H9 (cell line): ENCODE measurements at places on chromosomes 6 and 20. TPM values are rescaled to one million over a fixed set of nuclear protein-coding genes. Genes with fewer than 3 reads are reported as not detected.

The GNMT gene
- 1.1 TPM in 2 replicates for total RNA-seq

The SLC22A16 gene
- not detected in 2 replicates for total RNA-seq

The SYNDIG1 gene
- 4.7 and 5.4 TPM in 2 replicates for total RNA-seq

The NHSL1 gene
- 28.7 and 30.8 TPM in 2 replicates for total RNA-seq
